ENCODE measurements at places on chromosomes 1 and 21.

DNA sequence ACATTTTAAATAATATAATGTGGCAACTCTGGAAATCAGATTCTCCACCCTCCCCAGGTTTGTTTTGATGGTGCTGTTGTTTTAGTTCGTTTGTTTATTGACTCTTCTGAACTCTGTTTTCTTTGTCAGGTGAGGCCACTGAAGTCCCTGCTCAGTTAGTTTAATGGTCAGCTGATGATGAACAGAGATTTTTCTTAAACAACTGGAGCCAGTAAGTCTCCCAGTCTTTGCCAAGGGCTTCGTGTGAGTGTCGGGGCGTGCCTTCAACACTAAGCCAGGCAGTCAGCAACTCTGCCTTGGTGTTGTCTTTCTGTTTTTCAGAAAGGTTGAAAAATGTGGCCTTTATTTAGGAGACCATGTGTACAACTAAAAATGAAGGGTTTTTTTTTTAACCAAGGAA is 58.9 kb downstream of the TEX35 start:
- DNase-seq: no peak

GRCh38 chr1:35264871-35265270 is 3.6 kb upstream of the ZMYM4 start:
- no peak for DNase-seq

DNA sequence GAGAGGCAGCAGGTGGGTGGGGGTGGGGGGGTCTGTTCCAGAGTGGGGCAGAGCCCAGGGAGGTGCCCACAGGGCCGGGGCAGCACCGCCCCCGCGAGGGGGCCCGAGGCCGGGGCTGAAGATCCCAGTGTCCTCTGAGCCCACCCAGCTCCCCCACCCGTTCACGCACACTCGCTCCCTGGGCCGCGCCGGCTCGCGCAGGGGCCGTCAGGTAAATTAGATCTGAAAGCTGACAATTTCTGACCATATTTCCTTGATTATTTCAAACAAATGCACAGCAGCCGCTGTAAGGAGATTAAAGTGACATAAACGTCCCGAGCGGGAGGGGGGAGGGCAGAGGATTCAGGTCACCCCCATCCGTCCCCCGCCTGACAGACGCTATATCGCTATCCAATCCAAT is 118.0 kb downstream of the CASZ1 start:
- DNase-seq: no peak

GRCh38 chr21:40227096-40227495 is 359.9 kb downstream of the PCP4 start:
- no peak for DNase-seq

- DNase-seq: peak; percentile 75
Measured at GRCh38 chr1:147599362-147600118, 58.2 kb downstream of the BCL9 start.

DNA sequence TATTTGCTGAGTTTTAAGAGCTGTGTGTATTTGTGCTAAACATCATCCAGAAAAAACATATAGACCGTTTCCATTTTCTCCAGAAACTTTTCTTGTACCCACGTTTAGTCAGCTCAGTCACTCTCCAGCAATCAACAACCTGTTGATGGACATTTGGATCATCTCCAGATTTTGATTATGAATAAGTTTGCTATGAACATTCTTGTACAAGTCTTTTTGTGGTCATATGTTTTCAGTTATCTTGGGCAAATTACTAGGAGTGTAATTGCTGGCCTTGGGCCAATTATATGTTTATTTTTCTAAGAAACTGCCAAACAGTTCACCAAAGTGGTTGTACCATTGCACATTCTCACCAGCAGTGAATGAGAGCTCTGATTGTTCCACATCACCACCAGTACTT is 221.8 kb downstream of the CENPF start:
- no peak for DNase-seq

- DNase-seq: peak; percentile 40
Measured at GRCh38 chr1:53413175-53414001, 45.8 kb upstream of the DMRTB1 start.

DNA sequence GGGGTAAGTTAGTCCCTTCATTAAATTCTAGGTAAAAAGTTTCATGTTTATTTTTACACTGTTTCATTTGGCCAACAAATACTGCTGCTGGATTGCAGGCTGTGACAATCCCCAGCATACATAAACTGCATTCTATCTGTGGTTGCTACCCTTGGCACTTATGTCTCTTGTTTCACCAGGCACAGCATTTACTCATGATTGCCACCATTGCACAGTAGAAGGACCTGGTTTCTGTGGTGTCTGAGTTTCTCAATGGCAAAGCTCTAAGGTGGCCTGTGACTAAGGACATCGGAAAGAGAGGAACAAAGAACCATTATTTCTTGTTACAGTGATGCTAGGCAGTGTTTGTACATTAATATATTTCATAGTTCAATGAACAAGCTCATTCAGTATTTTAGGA is 878.4 kb upstream of the NEGR1 start:
- DNase-seq: no peak

DNA sequence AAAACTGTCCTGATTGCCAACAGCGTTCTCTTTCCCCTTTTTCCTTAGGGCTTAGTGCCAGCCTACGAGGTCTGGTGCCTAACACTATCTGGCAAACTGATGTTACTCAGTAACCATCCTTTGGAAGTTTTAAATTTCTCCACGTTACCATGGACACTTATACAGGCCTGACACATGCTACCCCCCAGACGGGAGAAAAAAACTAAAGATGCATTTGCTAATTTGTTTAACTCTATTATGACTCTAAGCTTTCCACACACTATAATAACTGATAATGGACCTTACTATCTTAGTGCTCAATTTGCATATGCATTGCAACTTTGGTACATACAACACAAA is 36.8 kb downstream of the CLCA1 start:
- no peak for DNase-seq

DNA sequence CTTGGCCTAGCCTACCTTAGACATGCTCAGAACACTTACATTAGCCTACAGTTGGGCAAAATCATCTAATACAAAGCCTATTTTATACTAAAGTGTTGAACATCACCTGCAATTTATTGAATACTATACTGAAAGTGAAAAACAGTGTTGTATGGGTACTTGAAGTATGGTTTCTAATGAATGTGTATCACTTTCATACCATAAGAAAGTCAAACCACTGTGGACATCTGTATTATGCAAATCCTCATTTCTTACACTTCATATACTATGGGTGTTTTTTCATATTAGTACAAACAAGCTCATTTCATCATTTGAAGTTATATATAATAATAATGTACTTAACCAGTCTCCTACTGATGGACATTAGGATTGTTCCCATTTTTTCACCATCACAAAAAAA is 41.2 kb downstream of the TDRD5 start:
- no peak for DNase-seq

- no peak for DNase-seq
Measured at GRCh38 chr1:170360601-170361000, 171.4 kb upstream of the GORAB start.

GRCh38 chr1:2408456-2408855 is 3.9 kb downstream of the PEX10 start:
- DNase-seq: no peak

- DNase-seq: peak; percentile 98
Measured at GRCh38 chr1:230878591-230878990, 10.3 kb upstream of the C1orf198 start.

- DNase-seq: peak; percentile 23
Measured at GRCh38 chr1:218785928-218786327, 387.8 kb upstream of the LYPLAL1 start.

DNA sequence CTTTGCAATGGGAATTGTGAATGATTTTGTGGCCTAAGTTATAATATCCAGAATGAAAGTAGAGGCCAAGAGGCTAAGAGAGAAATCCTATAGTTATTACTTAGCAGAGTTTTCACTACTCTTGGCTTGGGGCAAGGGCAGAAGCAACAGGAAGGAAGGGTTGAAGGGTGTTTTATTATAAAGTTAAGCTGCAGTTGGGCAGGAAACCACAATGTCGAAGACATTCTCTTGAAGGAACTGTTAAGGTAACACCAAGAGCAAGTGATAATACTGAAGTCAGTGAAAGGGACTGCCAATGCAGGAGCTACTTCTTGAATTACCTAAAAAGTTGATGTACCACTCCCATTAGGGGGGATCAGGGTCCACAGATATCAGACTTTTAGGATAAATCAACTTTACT is 8.3 kb downstream of the XCL2 start:
- no peak for DNase-seq

GRCh38 chr1:219459351-219460080 is 153.4 kb downstream of the ZC3H11B start:
- no peak for DNase-seq

- peak; percentile 13 for DNase-seq
Measured at GRCh38 chr21:15667010-15667409, 62.8 kb upstream of the USP25 start.

DNA sequence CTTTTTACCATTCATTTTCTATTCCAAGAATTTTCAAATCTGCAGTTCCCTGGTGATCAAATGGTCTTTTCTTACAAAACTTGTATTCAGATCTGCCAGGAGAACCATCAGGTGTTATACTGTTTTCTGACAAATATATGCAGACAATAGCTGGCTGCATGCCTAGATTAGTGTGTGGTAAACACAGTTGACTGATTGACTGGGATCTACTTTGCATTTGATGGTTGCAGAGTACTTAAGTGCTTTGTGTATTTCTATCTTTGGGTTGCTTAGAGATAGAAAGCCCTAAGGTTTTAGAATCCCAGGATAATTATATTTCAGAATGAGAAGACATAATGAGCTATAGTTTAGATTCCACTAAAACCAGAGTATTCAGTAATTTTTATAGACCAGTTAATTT is 102.0 kb upstream of the CHODL start:
- no peak for DNase-seq

GRCh38 chr1:51518586-51519047 is 449 bp downstream of the EPS15 start:
- no peak for DNase-seq

- no peak for DNase-seq
Measured at GRCh38 chr1:153238527-153238926, 21.0 kb upstream of the LORICRIN start.

DNA sequence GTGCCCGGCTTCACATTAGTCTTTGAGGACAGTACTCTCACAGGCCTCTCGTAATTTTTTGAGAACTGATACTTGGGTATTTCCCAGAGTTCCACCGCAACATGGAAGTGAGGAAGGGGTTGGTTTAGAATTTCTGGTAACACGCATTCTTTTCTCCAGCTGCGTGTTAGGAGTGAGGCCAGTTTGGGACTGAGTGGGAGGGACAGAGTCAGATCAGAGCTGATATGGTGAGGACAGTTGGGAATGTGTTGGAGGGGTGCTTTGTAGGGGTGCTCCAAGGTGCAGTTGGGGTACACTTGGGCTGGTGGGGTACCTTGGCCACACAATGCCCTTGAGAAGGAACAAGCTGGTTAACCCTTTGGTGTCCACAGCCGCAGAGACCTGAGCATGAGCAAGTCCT is 6.7 kb downstream of the FBXO6 start:
- no peak for DNase-seq

DNA sequence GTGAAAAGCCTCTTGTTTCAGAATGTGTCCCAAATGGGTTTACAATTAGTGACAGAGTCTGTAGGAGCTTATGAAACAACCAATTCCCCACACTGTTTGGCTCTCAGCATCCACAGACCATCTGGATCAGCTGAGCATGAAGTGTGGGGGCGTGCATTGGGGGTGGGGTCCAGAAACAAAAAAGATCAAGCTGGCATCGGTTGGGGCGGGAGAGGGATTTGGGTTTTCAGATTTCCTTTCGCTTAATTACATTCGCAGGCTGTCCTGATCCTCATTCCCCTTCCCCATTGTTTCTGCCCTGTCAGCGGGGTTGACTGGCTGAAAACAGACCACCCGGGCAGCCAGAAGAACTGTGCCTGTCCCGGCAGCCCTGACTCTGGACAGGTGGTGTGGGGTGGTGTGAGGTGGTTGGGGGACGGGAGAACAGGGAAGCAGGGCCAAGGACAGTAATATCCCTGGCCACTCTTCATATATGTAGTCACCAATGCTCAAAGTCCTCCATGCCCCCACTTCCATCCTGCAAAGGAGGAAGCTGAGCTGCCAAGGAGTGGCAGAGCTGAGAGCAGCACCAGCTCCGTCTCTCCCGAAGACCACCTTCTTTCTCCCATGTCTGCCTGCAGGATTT is 92.0 kb downstream of the IER5 start:
- DNase-seq: no peak

DNA sequence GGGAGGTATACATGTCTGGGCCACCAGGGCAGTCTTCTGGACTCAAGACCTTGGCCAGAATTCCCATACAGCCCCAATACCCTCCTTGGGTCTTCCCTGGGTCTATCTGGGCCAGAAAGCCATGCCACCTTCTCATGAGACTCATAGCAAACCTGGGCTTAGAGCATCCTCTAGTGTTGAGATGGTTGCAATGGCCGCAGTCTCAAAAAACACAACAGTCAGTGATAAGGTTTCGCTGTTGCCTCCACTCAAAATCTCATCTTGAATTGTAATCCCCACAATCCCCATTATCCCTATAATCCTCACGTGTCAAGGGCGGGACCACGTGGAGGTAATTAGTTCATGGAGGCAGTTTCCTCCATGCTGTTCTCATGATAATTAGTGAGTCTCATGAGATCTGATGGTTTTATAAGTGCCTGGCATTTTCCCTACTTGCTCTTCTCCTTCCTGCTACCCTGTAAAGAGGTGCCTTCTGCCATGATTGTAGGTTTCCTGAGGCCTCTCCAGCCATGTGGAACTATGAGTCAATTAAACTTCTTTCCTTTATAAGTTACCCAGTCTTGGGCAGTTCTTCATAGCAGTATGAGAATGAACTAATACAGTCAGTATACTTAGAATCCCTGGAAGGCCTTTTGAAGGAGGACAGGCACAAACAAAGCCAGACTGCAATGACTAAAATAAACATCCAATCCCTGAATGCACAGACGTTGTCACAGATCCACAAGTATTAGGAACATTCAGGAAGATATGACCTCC is 77.0 kb downstream of the CTH start:
- DNase-seq: no peak

DNA sequence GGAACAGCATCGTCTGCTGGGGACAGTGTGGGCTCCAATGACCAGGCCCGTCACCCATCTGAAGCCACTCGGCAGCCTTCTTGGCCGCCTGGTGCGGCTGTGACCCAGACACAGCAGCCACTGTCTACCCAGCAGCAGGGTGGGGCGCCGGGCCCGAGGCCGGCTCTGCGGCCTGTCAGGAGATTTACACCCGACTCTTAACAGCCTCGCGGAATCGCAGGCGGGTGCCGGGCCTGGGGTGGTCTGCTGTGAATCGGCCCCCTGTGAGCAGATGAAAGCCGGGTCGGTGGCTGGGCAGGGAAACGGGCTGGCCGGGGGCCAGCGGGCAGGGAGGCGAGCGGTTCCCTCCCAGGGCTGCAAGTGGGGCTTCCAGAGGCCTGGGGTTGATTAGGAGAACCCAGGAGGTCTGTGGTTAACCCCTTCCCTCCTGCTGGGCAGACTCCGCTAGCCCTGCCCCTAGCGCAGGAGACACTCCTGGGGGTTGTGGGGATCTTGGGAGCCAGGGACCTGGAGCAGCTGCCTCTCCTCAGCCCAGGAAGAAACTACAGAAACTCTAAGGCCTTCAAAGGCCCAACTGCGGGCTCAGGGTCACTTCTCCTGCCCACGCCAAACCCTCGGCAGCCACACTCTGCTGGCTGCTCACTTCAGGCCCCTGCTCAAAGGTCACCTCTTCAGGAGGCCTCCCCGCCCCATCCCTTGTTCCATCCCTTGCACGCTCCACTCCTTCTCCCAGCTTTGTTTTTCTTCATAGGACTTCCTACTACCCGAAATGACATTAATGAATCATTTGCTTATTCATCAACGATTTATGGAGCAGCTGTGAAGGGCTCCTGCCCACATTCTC is 15.6 kb downstream of the RUNX3 start:
- peak; percentile 59 for DNase-seq
